ENCODE measurements at places on chromosomes 11 and 22. TPM values are rescaled to one million over a fixed set of nuclear protein-coding genes. Genes with fewer than 3 reads are reported as not detected.

PHF21B gene
- not detected for total RNA-seq

PIH1D2 gene
- total RNA-seq, result 1.8 TPM

ANKRD13D gene
- 21.2 TPM for total RNA-seq

VSTM5 gene
- not detected for total RNA-seq

TMA7B gene
- total RNA-seq, result not detected

- DNase-seq, result no peak
Observed at GRCh38 chr11:107908211-107908610, 20.0 kb upstream of the RAB39A start.

GRCh38 chr22:29870574-29870973 is 12.4 kb upstream of the MTMR3 start:
- DNase-seq, result no peak

GRCh38 chr11:2674658-2675131 is 25.1 kb downstream of the KCNQ1OT1 start:
- DNase-seq, result no peak

- no peak for DNase-seq
Observed at GRCh38 chr11:77435972-77436371, 37.9 kb downstream of the PAK1 start.

DNA sequence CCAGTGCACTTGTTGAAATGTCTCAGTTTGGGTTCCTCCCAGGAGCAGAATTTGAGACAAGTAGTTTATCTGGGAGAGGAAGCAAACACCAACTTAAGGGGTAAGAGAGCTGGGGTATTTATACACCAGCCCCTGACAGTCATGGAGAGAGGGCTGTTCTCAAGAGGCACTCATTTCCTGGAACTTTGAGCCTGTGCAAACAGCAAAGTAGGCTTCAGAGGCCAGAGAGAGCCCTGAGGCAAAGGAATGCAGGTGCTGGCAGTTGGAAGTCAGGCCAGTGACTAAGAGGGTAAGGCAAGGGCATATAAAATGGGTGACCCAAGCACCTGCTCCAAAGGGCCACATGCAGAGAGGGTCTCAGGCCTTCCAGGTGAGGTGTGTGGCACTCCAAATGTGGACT is 16.1 kb downstream of the MS4A18 start:
- no peak for DNase-seq

DNA sequence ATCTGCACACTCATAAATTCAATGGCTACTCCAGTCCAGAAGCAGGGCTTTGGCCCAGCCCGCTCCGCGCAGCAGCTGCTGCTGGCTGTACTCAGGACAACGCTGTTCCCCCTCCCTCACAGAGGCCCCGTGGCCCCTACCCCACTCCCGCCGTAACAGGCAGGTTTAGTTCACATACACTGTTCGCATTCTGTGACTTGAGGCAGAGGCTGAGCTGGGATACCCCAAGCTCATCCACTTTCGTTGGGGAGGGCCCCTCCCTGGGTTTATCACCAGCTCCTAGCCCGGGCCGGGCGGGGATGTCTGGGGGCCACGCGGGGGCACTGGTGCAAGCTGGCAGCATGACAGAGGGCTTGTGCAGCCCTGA is 52.4 kb downstream of the SYT13 start:
- no peak for DNase-seq

DNA sequence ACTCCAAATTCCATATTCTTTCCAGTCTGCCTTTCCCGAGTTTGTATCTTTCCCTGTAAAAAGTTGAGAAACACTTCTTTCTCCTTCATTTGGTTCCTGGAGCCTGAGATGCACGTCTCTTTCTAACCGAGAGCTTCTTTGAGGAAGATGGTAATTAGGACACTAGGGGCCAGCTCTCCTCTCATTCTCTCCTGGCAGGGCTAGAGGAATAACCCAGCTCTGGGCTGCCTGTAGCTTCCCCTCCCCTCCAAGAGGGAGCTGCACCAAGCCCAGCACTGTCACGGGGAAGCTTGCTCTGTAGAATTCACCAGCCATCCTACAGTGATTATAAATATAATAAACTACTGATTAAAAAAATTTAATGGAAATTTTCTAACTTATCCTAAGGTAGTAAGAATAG is 26.9 kb downstream of the UBASH3B start:
- DNase-seq, result no peak

GRCh38 chr22:39714321-39714720 is 143.8 kb downstream of the CACNA1I start:
- DNase-seq, result no peak

GRCh38 chr11:126207896-126208295 is 3.6 kb downstream of the RPUSD4 start:
- no peak for DNase-seq

GRCh38 chr11:65417702-65418430 is 4.7 kb upstream of the NEAT1 start:
- no peak for DNase-seq

GRCh38 chr22:38162881-38163843 is 18.5 kb downstream of the PLA2G6 start:
- DNase-seq, result no peak

DNA sequence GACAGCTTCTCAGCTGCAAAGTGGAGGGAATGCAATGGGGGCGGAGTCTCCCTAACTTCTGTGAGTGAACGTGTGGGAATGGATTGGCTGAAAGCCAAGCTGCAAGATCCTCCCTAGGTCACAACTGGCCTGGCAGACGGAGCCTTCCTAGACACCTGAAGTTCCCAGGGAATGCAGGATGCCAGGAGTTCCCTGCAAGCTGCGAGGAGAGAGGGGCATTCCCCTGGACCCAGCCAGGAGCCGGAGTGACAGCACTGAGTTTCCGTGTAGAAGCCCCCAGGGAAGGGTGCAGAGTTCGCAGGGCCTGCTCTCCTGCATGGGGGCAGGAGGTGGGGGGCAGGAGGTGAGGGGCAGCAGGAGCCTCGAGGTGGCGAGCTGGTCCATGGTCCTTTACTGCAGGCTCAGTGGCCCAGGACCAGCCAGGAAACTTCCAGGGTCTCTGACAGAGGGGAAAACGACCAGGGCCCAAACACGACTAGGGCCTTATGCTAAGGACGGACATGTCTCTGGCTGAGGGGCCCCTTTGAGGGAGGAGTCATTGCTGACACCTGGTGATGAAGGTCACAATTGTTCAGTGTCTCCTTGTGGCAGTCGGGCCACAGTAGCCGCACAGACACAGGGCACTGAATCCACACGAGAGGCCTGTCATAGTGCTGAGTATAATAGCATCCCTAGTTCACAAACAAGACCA is 141.4 kb downstream of the FBXO7 start:
- DNase-seq, result no peak

DNA sequence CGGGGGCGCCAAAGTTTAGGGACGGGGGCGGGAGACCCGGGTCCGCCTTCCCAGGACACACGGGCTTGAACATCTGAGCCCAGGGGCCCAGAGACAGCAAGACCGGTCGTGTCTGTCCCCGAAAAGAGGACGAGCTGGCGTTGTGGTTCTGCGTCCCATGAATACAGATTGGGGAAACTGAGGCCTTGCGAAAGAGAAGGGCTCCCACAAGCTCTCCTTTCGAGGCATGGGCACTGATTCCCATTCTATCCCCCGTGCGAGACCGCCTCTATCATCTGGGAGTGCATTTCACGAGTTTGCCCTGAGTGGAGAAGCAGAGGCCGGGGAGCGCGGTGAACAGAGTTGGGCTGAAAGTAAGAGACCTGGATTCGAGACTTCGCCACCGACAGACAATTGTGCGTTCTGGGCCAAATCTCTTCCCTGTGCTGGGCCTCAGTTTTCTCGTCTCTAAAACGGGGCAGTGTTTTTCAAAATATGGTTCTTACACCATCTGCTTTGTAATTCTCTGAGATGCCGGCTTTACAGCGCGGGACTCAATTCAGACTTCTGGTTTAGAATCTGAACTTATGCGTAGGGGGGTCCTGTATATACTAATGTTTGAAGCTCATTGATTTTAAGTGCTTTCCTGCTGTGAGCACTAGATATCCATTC is 471 bp downstream of the RNF185 start:
- no peak for DNase-seq

DNA sequence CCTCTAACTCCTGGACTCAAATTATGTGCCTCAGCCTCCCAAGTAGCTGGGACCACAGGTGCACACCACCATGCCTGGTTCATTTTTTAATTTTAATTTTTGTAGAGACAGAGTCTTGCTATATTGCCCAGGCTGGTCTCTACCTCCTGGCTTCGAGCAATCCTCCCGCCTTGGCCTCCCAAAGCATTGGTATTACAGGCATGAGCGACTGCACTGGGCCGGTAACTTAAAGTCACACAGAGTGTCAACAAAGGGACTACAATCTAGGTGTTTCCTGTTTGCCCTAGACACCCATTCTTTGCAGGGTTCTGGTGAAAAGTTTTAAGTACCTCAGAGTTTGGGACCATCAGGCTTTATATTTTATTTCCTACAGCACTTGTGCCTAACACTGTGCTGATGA is 8.4 kb downstream of the UVRAG start:
- no peak for DNase-seq

Measured in NCI-H460 (cell line).